Upper lobe of right lung (tissue), 1 donor: ENCODE measurements at places on chromosomes 4 and X.

DNA sequence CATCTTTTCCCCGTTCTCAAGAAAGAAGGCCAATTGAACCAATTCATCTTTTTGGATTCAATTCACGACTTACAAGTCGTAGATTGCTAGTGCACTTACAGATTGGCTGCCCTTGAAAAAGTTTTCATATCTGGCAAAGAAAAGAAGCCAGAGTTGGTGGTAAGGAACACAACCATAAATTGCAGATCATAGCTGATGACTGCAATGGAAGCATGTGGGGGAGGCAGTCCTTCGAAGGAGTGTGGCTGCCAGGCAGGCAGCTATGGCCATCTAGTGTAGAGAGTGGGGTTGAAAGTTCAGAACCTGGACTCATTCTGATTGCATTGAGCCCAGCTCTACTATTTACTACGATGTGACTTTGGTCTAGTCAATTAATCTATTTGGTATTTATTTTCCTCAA lies 4.5 kb downstream of the GPM6A start:
- H3K27me3 ChIP-seq: no peaks in the 10 kb centered on the region
- no peak overlapping the region for H3K27ac ChIP-seq
- H3K4me3 ChIP-seq: no peak overlapping the region
- no peaks in the 10 kb centered on the region for H3K4me1 ChIP-seq

GRCh38 chr4:7193030-7193958 lies 956 bp downstream of the SORCS2 start:
- peaks cover 4% of the 10 kb centered on the region for H3K4me1 ChIP-seq
- H3K27me3 ChIP-seq: peaks cover 54% of the 10 kb centered on the region
- no peak overlapping the region for H3K27ac ChIP-seq
- DNase-seq: peak; percentile 71
- no peaks in the 10 kb centered on the region for H3K36me3 ChIP-seq
- H3K4me3 ChIP-seq: peak overlapping the region; percentile 42

DNA sequence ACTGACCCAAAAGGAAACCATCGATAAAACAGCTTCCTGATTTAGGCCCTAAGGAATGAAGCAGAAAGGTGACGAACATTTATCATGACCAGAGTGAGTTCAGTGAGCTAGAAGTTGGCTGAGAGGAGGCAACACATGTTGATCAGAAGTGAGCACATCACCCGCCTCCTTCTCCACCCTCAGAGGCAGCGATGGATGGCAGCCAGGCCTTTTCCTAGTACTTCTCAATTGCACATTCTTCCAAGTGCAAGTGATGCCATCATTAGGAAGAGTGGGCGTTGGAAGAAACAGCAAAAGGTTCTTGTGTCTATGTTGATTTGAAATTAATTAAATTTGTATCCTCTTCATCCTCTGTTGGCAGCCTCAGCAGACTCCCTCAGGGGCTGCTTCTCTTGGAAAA lies 51.7 kb downstream of the TMEM154 start:
- H3K4me1 ChIP-seq: no peaks in the 10 kb centered on the region
- no peak for DNase-seq
- no peak overlapping the region for H3K27ac ChIP-seq

DNA sequence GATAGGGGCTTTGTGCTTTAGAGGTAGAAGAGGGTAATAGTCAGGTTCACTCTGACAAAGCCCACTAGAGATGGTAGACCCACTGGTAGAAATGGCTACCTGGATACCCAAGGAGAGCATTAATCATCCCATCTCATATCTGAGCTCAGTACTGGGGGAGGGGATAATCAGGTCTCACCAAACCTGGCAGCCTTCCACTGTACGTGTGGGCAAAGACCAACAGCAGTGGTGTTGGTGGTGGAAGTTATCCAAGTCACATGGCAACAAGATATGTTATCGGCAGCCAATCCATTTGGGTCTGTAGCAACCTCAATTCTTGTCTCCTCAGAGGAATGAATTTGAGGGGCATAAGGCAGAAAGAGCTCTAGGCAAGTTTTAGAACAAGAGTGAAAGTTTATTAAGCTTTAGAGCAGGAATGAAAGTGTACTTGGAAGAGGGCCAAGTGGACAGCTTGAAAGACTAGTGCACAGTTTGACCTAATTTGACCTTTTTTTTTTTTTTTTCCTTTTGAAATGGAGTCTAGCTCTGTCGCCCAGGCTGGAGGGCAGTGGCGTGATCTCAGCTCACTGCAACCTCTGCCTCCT lies 67.0 kb upstream of the CXCL13 start:
- H3K36me3 ChIP-seq: no peaks in the 10 kb centered on the region
- no peak overlapping the region for H3K4me3 ChIP-seq
- DNase-seq: no peak
- no peak overlapping the region for H3K27ac ChIP-seq
- peaks cover 6% of the 10 kb centered on the region for H3K4me1 ChIP-seq

DNA sequence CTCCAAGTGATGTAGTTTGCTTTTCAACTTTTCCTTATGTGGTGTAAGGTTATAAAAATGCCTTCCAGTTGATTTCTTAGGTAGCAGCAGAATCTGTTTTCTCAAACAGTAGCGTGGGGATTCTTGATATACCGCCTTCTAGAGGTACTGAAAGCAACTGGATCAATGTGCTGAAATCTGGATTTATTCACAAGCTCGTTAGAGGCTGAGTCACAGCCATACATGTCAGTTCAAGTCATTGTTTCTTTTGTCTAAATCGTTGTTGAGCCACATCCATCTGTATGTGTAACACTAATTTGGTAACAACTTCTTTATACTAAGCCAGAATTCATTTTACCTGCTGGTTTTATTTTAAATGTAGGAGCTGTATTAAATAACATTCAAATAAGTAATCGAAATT lies 200.0 kb upstream of the MAD2L1 start:
- H3K4me3 ChIP-seq: no peak overlapping the region
- H3K36me3 ChIP-seq: no peaks in the 10 kb centered on the region
- no peaks in the 10 kb centered on the region for H3K27me3 ChIP-seq
- no peak for DNase-seq
- no peak overlapping the region for H3K27ac ChIP-seq
- H3K4me1 ChIP-seq: no peaks in the 10 kb centered on the region

DNA sequence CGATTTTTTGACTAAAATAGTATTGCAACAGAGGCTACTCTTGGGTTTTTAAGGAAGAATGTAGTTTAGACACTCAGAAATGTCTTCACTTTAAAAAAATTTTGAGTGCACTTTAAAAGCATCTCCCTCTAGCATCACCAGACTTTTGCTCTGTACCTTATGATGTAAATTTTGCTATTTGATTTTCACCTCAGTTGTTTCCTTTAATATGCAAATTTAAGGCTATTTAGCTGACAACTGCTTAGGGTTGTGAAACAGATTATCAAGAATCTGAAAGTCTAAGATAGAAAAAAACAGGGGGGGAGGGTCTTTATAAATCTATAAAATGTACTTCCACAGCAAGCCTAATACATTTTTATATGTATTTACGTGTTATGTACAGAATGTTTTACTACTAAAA lies 92.9 kb upstream of the USP38 start:
- H3K4me3 ChIP-seq: no peak overlapping the region
- DNase-seq: no peak

DNA sequence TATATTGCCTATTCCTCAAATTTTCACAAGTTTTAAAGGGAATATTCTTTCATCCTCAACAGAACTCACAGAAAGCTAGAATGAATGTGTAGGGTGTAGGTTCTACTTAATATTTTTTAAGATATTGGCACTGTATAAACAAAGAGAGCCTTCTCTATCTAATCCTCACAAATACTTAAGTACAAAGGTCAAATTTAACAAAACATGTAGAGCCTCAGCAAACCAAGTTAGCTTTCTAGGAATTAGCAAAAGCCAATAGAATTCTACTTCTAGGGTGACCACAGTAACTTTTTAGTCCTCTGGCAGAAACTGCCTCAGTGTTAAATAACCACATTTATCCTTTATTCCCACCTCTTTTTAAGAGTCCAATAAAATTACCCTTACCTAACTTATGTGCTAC lies 19.3 kb downstream of the DHX15 start:
- no peak overlapping the region for H3K4me3 ChIP-seq
- no peak overlapping the region for H3K27ac ChIP-seq
- no peaks in the 10 kb centered on the region for H3K27me3 ChIP-seq
- H3K36me3 ChIP-seq: peaks cover 6% of the 10 kb centered on the region
- H3K4me1 ChIP-seq: peaks cover 27% of the 10 kb centered on the region
- DNase-seq: no peak

DNA sequence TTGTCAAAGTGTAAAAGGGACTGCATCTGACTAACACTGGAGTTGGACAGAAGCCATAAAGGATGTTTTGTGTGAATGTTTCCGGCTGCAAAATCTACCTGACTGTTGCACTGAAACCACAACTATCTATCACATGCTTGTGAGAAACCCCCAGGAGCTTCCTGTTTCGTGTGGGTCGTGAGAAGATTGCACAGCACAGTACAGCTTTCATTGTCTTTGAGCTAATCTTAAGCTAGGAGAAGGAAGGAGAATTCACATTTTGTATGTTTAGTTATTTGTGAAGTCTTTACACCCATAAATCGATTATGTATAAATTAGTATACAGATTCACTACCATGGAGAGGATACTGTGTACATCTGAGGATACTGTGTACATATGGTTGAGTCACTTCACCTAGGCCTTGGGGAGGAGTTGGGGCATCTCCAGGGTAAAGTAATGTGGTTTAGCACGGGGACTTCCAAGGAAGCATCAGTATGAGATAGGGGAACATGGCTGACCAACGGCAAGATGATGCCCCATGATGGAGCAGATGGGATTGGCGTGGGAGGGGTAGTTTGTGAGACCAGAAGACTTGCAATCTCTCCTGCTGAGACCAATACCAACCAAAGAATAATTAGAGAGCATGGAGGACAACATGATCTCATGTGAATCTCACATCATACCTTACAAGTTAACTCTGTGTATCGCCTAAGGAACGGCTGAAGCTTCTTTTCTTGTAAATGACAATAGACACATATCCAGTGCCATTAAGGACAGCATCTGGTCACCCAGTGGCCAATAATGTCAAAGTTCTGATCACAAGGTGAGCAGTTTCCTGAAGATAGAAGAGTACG lies 43.1 kb upstream of the FAM9C start:
- no peak overlapping the region for H3K4me3 ChIP-seq
- no peak for DNase-seq
- no peaks in the 10 kb centered on the region for H3K36me3 ChIP-seq
- no peaks in the 10 kb centered on the region for H3K27me3 ChIP-seq
- H3K4me1 ChIP-seq: peaks cover 18% of the 10 kb centered on the region
- peak overlapping the region; percentile 55 for H3K27ac ChIP-seq

DNA sequence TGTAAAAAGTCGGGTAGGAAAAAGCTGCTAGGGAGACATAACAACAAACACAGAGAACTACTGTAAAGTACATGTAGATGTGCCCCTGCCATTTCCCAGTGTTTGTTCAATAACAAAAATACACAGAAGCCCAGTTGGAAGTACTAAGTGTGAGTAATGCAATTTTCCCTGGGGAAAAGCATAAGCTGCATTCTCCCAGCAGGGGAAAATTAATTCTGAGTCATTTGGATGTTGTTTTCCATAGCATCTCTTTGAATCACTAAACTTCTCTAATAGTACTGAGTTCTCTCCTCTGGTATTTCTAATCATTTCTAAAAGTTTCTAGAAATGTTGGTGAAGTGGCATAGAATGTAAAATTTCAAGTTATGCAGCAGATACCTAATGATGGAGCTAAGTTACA lies 1114.9 kb downstream of the C4orf33 start:
- H3K4me1 ChIP-seq: no peaks in the 10 kb centered on the region
- no peak overlapping the region for H3K27ac ChIP-seq
- no peak for DNase-seq
